SJSA1 (cell line): ENCODE measurements at places on chromosomes 5 and 9. TPM values are rescaled to one million over a fixed set of nuclear protein-coding genes. Genes with fewer than 3 reads are reported as not detected.
A peak's percentile ranks its signal among the peaks of the same experiment; 100 is the strongest.

DNA sequence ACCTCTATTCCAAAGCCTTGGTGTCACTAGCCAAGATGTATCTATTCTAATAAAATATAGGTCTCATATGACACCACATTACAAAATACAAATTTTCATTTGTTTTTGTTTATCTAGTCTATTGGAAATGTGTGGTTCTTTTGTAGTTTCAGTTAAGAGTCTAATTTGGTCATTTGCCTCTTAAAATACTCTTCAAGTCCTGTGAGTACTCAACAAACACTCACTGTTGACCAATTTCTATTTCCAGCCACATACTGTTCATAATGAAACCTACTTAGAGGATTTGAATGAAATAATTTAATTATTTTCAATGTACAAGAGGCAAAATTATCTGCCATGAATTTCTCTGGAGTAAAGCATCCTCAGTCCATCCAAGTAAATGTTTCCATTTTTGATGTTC is 40.6 kb downstream of the SLC1A3 start:
- no peak for DNase-seq

DNA sequence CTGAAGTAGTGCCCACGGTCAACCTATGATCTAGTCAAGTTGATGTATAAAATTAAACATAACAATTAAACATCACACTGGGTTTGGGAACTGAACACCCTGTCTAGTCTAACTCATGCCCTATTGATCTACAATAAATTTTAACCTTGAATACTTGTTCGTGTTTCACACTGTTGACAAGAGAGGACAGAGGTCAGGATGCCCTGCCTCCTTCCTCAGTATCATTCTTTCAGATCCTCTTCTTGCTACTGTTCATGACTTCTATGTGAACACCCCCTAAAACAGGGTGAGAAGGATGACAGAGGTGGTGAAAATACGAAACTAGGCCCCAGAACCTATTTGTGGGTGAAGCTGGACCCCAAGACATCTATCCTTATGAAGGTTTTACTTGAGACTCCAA is 8.1 kb upstream of the MAT2B start:
- no peak for DNase-seq

DNA sequence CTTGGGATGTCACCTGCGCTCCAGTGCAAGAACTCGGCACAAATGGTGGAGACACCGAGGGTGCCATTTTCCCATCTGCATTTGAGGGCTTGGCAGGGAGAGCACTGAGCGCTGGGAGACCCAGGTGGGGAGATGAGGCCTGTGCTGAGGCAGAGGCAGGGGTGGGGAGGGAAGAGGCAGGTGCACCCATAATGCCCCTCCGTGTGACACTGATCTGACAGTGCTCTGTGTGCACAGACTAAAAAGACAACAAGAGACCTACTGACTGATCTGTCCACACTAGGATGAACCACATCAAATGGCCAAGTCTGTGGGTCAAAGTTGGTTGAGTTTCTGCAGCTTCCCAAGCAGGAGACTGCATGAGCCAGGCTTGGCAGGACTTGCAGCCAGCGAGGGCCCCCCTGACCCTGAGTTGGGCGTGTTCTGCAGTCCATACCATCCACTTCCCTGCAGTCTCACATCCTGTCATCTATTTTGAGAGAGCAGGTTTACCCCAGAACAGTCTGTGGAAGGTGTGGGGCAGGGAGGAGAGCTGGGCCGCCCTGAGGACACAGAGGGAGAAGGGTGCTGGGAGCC is 41.9 kb downstream of the NEK6 start:
- no peak for DNase-seq

- no peak for DNase-seq
Observed at GRCh38 chr9:68730570-68731235, 25.7 kb downstream of the PIP5K1B start.

DNA sequence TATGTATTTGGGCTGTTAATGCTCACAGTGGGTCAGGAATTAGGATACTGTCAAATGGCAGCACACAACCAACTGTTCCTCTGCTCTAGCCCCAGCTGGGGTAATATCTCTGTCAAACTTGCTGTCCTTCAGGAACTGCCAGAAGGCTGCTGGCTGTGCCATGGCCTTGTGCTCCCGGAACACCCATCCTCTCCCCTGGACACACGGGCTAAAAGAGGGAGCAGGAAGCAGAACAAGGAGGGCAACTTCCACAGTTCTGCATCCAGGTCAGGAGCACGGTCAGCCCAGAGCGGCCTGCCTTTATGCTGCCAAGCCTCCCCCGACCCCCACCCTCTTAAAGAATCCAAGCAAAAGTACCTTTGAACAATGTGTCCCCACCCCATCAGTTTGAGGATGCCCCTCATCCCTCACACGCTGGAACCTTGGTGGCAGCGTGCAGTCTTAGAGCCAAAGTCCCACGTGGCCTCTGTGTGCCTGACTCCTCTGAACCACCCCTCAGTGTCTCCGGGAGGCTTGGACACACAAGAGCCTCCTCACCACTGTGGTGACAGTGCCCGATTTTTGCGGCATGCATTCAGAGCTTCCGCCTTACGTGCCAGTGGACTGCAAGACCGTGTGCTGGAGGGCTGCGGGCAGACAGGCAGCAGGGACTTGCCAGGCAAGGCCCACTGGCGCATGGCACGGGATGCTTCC is 60.8 kb downstream of the PSMB7 start:
- DNase-seq = no peak

DNA sequence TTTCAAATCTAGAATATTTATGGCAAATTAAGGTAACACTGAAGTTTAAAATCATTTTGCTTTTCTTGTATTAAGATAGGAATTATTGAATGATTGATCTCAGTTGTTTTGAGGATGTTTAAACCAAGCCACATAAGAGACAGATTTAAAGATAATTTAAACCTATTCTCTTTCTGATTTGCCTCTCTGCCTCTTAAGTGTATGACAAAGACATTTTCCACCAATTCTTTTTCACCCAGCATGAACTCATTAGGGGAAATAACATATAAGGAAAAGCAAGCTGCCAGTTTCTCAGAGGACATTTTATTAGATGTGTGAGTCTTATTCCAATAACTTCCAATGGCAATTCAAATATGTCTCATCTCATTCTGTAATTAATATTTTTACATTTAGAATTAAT is 568.3 kb upstream of the MEF2C start:
- no peak for DNase-seq

GRCh38 chr5:165508286-165508685 is 2002.9 kb downstream of the MAT2B start:
- DNase-seq = no peak

DNA sequence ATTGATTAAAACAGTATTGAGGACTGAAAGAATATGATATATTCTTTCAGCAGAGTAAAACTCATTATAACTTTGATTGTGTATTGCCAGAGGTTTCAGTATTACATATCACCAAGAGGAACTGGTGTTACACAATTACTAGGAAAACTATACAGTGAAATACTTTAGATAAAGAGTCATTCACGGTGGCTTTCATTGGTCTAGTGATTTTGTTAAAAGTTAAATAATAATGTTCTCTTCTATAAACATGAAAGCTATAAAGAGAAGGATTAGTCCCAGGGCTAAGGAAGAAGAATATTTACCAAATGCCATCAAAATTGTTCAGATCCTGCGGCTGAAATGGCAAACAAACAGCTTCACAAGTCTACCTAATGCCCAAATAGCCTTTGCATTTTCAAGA is 306.2 kb downstream of the SEMA5A start:
- DNase-seq = no peak

- no peak for DNase-seq
Observed at GRCh38 chr5:53172630-53173029, 63.1 kb upstream of the MOCS2 start.

DNA sequence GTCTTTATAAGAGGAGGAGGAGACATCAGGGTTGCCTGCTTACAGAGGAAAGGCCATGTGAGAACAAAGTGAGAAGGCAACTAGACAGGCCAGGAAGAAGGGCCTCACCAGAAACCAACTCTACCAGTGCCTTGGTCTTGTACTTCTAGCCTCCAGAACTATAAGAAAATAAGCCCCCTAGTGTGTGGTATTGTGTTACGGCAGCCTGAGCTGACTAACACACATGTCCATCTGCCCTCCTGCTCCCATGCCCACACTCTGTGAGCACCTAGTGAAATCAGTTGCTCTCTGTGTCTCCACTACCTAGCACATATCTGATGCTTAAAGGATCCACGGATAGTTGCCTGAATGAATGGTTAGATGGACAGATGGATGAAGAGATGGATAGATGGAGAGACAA is 6.9 kb downstream of the AK3 start:
- no peak for DNase-seq

DNA sequence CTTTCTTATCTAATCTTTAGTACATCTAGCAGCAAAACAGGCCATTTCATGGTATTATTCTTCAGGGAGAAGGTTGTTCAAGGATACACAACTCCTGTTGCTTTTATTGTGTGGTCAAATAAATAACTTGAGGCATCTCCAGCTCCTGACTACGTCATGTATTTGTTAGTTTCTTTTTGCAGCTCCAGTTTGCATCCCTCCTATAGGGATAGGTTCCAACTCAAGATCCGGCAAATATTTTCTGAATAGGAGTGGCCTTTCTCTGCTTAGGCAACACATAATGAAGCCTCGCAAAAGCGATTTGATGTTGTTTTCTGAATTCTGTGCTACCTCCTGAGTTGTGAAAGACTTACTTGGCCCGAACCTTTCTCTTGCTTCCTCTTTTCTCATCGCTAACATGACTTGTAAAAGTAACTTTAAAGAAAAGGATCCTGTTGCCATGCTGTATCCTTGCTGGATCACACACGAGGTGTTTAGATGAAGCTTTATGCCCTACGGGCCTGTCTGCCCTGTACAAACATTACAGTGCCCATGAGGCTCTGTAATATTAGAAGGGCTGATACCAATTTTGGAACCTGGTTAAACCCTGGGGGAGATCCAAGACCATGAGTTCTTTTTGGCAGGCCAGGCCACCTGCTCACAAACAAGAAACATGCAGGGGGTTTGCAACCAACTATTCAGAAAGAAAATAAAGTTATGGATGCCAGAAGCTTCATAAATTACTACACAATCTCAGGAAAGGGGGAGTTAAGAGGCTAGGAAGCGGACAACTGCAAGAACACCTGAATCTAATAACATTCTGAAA is 149.8 kb upstream of the FGF10 start:
- no peak for DNase-seq

- DNase-seq = no peak
Observed at GRCh38 chr5:94313188-94313587, 305.2 kb downstream of the KIAA0825 start.

- no peak for DNase-seq
Observed at GRCh38 chr9:35518981-35519679, 29.2 kb downstream of the RUSC2 start.

DNA sequence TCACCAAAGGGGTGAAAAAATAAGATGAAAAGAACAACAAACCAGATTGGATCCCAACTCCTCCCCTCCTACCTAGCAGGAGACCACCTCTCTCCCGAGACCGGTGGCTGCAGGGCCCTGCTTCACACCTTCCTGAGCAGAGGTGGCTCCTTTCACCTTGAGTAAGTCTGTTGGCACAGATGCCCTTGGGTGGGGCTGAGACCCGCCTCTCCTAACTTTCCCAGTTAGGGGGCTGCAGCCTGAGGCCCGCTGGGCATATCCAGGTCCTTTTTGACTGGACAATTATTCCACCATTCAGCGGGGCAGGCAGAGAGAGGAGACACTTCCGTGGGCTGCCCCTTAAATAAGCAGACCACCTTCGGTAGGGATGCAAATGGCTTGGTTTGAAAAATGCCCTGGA is 1.3 kb downstream of the SLC25A48 start:
- DNase-seq = no peak

GRCh38 chr5:10498350-10498749 is 56.7 kb downstream of the ROPN1L start:
- no peak for DNase-seq

DNA sequence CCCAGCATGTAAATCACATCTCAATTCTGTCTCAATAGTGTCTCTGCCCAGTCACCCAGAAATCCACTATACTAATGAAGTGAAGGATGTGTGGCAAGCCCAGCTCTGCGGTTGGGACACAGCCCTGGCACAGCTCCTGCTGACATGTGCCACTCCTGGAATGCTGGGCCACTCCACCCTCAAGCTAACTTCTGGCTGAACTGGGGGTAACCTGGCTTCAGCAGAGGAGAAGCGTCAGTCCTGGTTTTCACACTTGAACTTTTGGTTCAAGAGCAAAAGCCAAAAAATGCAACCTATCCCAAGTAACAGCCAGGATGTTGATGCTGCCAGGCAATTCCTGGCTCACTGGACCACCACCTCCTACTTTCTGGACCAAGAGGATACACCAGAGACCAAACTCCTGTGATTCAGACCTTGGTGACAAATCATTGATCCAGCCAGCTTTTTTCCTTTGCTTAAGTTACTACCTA is 86.4 kb downstream of the ARRDC3 start:
- no peak for DNase-seq

DNA sequence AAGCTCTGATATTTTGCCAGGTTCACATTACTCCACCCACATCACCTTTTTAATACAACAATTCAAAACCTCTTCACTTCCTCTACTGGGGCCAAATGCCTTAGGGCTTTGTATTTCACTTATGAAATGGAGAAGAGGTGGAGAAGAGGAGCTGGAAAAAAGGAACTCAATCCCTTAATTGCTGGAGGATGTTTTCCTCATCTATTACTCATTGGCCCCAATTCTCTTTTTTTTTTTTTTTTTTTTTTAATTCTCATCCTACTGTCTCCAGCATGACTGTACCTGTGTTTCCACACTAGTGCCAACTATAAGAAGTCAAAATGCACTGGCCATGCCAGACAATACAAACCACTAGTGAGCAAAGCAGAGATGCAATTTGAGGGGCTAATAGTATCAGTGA is 20.9 kb downstream of the FAM13B start:
- DNase-seq = no peak

DNA sequence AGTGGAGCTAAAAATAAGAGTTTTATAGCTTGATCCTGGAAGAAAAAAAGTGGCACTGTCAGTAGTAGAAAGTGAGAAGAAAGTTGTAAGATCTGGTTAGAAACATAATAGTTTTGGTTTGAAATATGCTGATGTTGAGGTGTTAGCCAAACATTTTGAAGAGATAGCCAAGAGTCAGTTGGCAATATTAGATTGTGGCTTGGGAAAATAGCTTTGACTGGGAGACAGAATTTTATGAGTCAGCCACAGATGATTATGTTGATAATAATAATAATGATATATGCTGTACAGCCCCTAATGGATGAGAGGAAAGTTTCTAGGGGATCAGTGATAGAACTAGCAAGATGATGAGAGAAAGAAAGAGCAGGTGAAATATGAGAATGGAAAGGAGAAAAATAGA is 12.4 kb upstream of the CDH18 start:
- no peak for DNase-seq

GRCh38 chr5:151671950-151672349 is 14.8 kb downstream of the SPARC start:
- peak; percentile 95 for DNase-seq

SLIT3 gene
- total RNA-seq = 12.9 and 19.0 TPM in 2 replicates

RNF180 gene
- 0.79 TPM in 1 of 2 replicates, not detected in the other for total RNA-seq

CDKN2B-AS1 gene
- total RNA-seq = 2.6 and 7.5 TPM in 2 replicates

ESM1 gene
- total RNA-seq = 0.13 and 1.8 TPM in 2 replicates

TMEM250 gene
- 25.8 and 27.8 TPM in 2 replicates for total RNA-seq

SEC61B gene
- total RNA-seq = 114 and 164 TPM in 2 replicates

POLR3G gene
- 2.5 and 5.0 TPM in 2 replicates for total RNA-seq

GPR151 gene
- not detected in 2 replicates for total RNA-seq

PRRC1 gene
- total RNA-seq = 63.3 and 73.9 TPM in 2 replicates
